ENCODE measurements at places on chromosomes 2 and 18.

GRCh38 chr2:27712522-27712921 is 48.8 kb downstream of the SLC4A1AP start:
- no peak for DNase-seq

DNA sequence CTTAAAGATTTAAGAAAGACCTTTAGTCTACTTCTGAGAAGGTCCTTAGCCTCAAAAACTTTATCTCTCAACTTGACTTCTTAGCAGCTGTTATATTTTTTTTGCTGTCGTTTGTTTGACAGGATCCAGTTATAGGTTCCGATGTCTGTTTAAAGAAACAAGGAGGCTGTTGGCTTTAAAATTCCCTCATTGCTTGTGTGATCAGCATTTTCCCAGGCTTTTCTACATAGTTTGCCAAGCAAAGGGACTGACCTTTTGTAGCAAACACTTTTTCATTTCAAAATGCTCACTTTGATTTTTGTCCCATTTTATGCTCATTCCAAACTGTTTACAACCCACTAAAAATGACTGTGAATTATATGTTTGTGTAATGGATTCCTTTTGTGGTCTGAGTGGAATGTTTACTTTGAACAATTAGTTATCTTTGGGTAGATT is 394.9 kb downstream of the ARHGAP15 start:
- DNase-seq, result no peak

DNA sequence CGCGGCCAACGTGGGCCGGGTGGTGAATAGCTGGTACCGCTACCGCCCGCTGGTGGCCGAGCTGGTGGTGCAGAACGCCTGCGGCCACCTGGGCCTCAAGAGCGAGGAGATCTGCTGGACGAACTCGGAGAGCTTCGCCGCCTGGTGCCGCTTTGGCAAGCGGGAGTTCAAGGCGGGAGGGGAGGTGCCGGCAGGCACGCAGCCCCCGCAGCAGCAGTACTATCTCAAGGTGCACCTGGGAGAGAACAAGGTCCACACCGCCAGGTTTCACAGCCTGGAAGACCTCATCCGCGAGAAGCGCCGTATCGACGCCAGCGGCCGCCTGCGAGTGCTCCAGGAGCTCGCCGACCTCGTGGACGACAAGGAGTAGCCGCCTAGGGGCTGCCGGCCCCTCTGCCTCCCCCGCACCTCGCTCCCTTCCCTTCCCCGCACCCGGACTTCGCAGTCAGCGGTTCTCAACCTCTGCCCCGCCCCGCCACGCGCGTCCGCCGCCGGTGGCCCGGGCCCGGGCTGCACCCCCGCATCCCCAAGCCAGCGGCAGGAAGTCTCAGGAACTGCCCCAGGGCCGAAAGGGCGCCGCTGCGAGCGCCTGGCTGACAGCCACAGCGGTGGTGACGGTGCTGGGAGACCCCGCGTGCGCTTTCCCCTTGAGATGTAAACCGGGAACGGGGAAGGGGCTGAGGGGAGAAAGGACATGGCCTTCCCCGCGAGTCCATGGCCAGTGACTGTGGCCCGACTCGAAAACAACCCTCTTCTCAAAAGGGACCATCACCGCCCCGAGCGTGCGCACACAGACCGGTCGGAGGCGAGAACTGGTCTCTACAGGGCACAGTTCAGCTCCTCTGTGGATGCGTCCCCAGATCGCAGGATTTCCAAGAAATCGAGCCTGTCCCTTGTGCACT is 2.2 kb downstream of the LRATD1 start:
- DNase-seq, result peak; percentile 12

DNA sequence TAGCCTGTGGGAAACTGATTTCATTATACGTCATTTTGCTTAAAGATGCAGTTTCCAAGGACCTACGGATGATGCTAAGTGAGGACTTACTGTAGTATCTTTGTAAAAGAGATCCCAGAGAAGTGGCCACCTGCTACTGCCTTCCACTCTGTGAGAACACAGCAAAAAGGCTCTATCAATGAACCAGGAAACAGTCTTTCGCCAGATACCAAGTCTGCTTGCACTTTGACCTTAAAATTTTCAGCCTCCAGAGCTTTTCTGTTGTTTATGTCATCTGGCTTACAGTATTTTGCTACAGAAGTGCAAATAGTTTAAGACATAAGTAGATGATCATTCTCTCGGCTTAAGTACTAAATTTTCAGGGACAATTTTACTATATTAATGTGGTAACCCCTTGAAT is 847.9 kb upstream of the CHAC2 start:
- DNase-seq, result no peak

DNA sequence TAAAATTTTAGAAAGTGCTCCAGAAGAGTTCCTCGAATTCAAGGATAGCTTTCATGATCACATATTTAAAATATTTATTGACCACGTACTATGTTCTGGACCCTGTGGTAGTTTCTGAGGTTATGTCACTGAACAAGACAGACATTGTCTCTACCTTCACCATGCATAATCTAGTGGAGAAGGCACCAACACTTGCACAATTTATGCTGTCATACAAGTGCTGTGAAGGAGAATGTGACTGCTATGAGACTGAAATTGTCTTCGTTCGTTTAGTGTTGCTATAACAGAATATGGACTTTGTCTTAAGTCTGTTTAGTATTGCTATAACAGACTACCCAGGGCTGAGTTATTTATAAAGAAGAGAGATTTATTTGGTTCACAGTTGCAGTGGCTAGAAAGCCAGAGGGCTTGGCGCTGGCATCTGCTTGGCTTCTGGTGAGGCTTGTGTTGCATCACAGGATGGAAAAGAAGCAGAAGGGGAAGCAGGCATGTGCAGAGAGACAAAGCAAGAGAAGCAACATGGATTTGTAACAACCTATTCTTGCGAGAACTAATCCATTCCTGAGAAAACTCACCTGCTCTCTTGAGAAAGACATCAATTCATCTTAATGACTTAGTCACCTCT is 50.0 kb upstream of the RFX8 start:
- DNase-seq, result no peak

DNA sequence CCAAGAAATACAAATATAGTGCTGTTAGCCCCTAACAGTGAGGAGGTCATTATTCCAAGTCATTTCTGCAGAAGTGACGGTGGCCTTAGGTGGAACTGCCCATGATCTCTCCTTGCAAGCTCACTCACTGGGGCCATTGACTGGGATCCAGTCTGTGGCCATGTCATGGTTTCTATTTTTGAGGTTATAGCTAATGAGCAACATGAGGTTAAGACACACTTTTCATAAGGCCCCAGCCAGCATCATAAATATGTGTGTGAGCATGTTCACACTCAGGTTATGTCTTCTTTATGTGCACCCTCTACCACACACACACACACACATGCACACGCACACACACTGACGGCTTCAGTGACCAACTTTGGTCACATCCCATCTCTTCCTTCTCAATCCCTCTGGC is 484 bp downstream of the AFF3 start:
- no peak for DNase-seq

DNA sequence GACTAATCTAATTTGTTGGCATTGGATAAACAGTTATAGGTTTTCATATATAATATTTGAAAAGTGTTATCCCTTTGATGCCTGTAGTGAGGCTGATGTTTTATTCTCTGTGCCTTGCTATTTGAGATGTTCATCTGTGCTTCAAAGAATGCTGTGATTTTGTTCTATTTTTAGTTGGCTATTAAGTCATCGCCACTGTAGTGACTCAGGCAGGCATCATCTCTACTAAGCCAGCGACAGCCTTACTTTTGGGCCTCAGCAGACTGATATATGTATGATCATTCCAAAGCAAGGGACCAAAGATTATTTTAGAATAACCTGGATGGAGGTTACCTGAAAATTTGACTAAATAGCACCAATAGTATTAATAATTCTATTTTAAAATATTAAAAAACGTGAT is 1674.5 kb upstream of the NXPH2 start:
- DNase-seq, result peak; percentile 79

DNA sequence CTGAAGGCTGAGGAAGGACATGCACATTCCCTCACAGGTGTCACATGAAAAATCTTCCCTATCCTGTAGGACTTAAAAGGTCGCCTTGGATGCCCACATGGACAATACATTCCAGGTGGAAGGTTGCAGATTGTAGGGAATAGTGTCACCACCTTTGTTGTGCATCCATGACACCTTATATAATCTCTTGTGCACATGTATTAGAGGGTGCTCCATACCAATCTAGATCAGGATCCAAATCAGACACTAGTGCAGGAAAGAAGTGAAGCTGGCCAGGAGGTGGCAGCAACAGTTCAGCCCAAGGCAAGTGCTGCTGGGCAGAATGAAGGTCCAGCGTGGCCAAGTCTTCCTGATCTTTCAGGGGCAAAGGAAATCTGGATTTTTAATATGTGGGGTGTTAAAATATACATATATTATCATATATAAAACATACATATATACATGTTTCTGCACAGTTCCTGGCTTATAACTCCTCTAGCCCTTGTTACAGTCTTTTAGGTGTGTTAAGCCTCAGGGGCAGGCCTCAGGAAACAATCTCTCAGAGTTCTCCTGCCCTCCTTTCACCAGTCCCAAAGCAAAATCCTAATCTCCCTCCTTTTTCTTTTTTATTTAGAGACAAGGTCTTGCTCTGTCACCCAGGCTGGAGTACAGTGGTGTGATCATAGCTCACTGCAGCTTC is 16.6 kb downstream of the NIF3L1 start:
- peak; percentile 19 for DNase-seq

DNA sequence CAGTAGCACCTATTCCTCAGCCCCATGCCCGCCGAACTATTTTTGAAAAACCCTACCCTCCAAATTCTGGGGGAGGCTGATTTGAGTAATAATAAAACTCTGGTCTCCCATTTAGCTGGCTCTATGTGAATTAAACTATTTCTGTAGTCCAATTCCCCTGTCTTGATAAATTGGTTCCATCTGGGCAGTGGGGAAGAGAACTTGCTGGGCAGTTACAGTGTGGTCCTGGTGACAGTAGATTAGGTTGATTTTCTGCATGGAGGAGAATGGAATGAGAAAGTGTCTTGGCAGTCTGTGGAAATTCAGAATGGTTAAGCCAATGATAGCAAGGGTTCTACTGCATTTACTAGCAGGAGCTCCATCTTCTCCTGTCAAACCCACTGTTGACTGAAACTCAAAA is 95.0 kb downstream of the SPP2 start:
- no peak for DNase-seq

DNA sequence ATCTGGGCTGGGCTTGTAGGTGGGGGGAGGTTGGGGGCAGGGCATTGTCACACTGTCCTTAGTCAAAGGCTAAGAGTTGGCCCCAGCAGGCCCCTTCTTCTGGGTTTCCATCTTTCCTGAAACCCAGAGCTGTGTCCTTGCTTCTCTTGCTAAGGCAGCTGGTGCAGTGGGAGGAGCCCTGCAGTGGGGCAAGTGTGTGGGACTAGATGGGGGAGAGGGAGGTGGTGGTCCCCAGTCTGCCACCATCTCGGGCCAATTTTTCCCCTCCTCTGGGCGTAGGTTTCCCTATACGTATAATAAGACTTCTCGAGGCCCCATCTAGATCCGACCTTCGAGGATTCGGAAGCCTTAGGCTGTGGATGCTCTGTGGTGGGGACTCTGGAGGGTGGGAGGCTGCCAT is 3.5 kb downstream of the KCNF1 start:
- no peak for DNase-seq

DNA sequence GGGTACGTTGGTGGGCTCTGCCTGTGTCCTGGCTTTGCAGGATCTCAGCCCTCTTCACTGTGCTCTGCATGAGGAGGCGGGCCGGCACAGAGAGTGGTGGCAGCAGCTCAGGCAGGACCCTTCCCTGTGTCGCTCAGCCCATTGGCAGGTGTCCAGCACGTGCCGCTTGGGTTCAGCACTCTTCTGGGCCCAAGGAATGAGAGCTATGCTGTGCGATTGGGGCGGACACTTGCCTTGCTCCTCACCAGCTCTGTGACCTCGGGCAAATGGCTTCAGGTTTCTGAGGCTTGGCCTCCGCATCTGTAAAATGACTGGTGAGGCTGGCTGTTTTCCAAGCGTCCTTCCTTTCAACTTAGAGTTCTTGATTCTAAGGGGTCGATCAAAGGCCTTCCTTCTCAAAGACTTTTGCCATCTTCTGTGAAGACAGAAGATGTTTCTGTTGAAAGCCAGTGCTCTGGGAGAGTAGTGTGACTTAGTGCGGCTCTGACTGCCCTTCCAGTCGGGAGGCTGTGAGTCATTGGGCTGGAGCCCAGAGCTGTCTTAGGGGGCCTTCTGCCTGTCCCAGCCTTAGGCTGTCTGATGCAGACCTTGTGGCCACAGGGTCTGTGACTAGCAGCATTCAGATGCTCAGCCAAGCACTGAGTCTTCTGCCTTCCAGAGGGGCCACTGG is 35.6 kb downstream of the GLI2 start:
- peak; percentile 83 for DNase-seq

DNA sequence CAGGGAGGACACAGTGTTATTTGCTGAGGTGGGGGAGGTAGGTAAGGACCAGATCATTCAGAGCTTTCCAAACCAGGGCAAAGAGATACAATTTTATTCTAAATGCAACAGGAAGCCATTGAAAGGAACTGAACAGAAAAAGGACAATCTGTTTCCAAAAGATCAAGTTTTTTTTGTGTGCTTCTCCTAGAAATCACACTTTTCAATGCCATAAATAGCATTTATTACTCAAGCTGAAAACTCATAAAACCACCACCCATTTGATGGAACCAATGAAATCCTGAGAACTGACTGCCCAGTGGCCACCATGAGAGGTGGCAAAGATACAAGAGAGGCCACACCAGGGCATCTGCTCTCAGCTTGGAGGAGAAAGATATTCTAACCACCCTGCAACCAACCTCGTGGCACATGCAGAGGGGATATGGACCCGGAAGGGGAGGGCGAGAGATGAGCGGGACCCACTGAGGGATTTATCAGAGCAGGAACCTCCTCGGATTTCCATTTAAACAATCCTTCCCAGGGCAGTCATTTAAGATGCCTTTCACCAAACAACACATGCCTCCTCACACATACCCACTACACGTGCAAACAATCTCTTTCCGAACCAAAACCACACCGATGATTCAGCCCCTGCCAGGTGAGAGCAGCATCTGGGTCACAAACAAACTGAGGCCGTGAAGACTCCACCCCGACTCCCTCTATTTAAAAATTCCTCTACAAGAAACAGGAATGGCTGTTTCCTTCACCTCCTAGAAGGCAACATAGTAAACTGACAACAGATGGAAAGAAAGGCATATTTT is 8.8 kb downstream of the CYB5A start:
- no peak for DNase-seq

DNA sequence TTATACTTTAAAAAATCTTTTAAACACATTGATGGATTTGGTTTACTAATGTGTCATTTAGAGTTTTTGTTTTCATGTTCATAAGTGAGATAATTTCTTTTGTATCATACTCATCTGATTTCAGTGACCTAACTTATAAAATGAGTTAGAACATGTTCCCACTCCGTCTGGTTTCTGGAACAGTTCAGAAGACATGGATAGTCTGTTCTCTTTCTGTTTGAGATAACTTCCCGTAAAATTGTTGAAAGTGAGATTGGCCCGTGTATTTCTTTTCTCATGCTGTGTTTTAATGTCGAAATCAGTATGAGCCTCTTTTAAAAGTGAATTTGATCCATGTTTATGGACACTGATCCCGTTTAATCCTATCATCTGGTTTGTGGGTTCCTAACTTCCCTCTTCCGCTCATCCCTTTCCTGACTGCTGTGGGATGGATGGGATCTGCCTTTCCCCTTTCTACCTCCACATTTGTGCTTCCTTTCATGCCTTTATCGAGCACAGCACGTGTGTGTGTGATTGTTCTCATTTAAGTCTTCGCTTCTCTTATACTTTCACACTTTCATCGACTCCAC is 78.9 kb downstream of the COPS8 start:
- DNase-seq, result no peak

Data from amniotic stem cell (primary cell).